Stimulated activated CD8-positive, alpha-beta memory T cell treated with anti-CD3 and anti-CD28 coated beads, Interleukin-7, amount 100 ng/mL, for 1 hour (primary cell): ENCODE measurements at places on chromosomes 3 and 15.

- no peak for DNase-seq
Observed at GRCh38 chr15:90413411-90414379, 25.7 kb downstream of the IQGAP1 start.

DNA sequence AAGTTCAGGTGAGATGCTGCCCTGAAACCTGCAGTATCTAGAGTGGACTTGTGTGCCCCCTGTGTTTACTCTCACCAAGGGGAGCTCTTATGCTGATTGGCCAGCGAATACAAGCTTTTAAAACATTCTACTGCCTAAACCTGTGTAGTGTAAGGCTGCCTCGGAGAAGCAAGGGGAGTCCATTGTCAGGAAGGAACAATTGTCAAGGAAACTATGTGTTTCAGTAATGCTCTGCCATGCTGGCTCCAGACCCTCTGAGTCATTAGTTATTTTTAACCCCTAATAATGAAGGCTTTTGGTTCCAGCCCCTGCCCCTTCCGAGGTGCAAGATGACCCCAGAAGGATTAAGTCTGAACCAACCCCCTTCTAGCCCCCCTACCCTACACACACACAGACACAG, 66.1 kb upstream of the CHMP2B start:
- no peak for DNase-seq

DNA sequence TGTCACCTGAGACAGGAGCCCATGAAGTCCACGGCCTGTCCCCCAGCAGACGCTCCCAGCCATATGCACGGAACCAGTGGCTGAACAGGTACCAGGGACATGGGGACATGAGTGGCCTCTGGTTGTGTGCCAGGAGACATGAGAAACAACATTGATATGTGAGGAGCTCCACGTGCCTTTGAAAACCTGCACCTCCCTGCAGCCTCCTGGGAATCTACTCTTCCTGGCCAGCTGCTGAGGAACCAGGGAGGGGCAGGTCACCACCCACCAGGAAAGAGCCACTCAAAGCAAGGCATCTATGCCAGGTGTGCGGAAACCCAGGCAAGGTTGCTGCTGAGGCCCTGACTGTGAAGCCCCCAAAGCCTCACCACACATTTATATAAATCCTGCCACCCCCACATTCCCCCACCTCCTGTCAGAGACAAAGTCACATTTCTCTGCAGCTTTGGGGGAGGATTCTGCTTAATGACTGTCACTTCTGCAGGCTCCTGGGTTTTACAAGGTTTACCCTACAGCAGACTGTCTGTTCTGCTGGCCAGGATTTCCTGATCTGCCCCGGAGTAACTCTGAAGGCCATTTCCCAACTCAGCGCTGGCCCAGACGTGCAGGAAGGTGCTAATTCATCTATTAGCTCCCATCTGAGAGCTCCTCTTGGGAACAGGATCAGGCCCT, 110.8 kb downstream of the ADCY5 start:
- no peak for DNase-seq

DNA sequence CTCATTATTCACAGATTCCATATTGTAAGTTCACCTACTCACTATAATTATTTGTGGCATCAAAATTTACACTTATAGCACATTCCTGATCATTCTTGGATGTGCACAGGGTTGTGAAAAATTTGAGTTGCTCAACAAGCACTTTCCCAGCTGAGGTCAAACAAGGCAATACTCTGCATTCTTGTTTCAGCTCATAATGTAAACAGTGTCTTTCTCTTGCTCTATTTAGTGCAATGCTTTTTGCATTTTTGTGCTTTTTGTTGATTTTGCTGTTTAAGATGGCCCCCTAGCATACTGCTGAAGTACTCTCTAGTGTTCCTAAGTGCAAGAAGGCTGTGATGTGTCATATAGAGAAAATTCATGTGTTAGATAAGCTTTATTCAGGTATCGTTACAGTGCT, 66.7 kb upstream of the TNIK start:
- DNase-seq, result no peak

- DNase-seq, result no peak
Observed at GRCh38 chr15:71387810-71388209, 272.5 kb downstream of the THSD4 start.

DNA sequence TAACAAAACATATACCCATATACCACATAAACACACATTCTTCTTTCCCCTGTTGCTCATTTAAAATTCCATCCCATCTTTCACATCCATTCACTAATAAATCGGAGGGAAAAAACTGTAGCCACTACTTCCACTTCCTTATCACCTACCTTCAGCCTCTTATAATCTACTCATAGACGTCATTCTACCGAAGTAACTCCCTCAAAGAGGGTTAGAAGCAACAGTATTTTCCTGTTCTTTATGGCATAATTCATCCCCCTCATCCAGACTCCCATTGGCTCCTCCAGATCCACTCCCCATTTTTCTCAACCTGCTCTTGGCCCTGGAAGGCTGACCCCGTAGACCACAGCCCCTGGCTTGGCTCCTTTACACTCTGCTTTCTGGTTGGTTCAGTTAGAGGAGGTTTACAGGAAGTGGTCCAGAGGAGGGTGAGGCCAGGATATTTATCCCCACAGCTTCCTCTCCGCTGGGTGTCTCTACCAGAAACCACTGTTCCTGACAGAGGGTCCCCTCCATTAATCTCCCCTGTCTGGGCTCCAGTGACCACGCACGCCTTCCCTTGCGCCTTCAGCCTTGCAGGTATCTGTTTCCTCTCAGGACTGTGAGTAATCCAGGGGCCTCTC, 46.3 kb downstream of the FMN1 start:
- no peak for DNase-seq

GRCh38 chr3:13452490-13453335, 27.4 kb upstream of the HDAC11 start:
- peak; percentile 19 for DNase-seq

DNA sequence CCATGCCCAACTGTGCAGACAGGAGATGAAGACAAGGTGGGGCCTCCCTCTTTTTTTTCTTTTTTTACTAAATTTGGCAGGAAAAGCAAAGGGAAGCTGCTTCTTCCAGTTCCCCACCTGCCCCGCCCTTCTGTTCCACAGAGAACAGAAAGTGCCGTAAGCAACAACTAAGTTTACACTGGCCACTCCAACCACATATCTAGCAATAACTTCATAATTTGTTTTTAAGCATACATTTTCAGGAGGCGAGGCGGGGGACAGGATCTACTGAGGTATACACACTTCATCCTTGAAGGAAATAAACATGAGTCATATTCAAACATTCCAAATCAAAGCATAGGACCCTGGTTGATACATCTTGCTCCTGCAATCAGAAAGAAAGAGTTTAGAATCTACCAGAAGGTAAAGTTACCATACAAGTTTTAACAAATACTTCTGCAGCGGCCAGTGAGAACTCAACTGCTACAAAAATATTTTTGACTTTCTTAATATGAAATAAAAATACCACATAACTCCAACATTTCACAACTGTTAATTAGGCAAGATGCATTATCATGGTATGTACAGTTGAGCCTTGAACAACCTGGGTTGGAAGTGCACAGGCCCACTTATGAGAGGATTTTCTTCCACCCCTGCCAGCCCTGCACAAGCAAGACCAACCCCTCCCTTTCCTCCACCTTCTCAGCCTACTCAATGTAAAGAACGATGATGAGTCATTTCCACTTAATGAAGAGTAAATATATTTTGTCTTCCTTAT, 50.7 kb downstream of the FOXP1 start:
- no peak for DNase-seq

DNA sequence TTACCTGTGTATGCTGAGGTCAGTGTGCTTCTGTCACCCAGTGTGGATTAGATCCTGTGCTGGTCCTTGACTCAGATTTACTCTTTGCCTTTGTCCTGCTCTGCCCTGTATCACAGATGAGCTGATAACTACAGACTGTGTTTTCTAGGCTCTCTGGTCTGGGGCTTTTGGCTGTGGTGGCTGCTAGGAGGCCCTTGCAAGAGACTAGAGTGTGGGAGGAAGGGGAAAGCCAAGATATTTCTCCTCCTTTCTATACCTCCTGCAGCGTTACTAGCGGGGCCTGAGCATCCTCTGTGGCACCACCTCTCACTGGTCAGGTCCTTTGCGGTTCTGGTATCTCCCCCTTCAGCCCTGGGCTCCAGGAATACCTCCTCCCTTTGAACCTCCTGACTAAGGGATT, 282.3 kb upstream of the TBC1D5 start:
- DNase-seq, result no peak
